ENCODE measurements at places on chromosomes 6 and 20.

DNA sequence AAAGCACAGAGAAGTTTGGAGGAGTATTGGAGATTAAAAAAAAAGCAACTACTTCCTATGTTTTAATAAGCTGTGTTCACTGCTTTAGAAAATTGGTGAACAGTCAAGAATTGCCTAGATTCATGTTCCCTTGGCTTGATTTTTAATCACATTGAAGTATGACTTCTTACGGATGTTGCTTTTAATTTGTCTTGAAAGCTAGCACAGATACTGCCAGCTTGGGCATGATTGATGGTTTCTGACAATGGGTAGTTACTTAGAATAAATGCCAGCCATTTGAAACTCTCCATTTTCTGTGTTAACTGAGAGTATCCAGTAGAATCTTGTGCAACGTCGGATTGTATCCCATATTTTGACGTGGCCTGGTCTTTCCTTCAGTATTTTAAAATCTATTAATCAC, 178.0 kb downstream of the DTNBP1 start:
- no peak for DNase-seq

GRCh38 chr20:47905628-47906347, 120.5 kb upstream of the SULF2 start:
- DNase-seq = no peak

- no peak for DNase-seq
These were observed 11.3 kb upstream of the FOXC1 start for GRCh38 chr6:1598433-1598832.

DNA sequence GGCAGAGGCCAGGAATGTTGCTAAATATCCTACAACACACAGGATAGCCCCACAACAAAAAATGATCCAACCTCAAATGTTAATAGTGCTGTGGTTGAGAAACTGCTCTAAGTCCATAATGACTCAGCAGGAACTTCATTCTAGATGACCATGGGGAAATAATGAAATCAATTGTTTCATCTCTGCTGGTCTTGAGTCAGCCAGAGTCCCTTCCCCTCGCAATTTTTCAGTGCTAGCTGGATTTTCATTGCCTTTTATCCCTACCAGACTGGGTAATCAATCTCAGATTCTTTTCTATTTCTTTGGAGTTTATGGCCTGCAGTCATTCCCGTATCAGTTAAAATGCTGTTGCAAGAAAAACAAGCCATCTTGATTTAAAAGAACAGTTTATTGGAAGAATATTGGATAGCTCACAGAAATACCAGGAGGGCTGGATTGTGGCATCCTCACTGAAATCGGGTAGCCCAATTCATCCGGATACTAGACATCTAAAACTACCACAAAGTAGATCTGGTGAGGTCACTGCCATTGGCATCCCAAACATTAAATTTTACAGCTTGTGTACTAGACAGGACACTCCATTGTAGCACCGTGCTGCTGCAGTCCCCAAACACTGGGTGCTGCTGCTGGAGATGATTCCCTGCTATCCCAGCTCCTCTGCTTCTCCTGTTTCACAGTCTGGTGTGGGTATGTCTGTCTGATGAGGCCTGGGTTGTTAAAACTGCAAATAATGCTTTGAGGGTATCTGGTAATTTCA, 30.3 kb upstream of the POPDC3 start:
- no peak for DNase-seq

GRCh38 chr6:165186041-165186440, 123.4 kb downstream of the C6orf118 start:
- DNase-seq = no peak

DNA sequence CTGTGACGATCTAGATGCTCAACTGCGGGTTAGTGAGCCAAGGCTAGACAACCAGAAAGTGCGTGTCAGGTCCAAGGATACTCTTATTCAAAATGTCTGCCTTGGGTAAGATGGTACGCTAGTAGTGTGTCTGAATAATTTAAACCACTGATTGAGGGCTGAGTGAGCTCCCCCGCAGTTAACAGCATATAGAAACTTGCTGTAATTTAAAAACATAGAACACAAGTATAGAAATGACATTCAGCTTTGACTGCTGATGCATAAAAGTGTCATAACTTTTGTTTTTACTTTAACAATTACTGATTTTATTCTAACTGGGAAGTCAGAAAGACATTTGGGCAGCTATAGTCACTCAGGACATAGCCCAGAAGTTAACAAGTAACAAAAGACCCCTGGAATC, 45.6 kb upstream of the SLC22A1 start:
- no peak for DNase-seq

DNA sequence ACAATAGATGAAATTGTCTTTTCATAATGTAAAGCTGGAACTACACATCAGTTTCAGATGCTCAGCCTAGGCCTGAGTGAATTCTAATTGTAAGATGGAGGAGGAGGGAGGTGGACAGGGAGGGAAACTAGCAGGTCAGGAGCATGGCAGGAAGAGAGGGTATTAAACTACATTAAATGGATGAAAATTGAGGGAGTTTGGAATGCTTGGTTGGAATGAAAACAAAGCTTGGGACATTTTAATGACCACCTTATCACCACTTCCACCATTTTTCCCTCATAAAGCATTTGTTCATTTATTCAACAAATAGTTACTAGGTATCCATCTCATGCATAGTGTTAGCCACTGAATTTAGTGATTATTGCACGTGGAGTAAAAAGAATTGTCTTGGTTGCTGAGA, 65.0 kb downstream of the KIZ start:
- no peak for DNase-seq

DNA sequence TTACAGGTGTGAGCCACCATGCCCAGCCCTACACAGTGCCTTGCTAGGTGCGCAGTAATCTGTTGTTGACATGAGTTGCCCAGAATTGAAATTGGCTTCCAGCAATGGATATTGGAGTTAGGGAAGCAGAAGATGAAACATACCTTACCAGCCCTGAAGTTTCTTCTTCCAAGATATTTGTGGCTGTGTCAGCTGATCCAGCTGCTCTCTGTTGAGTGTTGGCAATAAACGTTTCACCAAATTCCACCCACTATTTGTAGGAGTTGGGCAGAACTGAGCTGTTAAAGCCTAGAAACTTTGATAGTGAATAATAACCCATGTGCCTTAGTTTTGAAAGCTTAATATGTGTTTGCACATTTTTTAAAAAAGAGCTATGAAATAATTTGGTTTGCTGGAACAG, 218.2 kb upstream of the SNX9 start:
- no peak for DNase-seq

GRCh38 chr6:27049863-27050781, 197.4 kb upstream of the PRSS16 start:
- DNase-seq = no peak

- no peak for DNase-seq
These were observed 8.3 kb downstream of the FITM2 start for GRCh38 chr20:44302736-44303135.

- no peak for DNase-seq
These were observed 29.1 kb upstream of the HDAC2 start for GRCh38 chr6:114000069-114000468.

DNA sequence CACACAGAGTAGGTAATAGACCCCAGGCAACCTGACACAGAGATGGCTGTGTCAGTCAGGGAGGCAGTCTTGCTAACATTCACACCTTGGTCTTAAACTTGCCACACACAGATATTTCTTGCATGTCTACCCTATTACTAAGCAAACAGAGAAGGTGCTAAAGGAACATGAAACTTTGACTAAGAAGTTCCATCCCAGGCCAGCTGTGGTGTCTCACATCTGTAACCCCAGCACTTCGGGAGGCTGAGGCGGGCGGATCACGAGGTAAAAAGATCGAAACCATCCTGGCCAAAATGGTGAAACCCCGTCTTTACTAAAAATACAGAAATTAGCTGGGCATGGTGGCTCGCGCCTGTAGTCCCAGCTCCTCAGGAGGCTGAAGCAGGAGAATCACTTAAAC, 222.4 kb upstream of the JARID2 start:
- DNase-seq = no peak

DNA sequence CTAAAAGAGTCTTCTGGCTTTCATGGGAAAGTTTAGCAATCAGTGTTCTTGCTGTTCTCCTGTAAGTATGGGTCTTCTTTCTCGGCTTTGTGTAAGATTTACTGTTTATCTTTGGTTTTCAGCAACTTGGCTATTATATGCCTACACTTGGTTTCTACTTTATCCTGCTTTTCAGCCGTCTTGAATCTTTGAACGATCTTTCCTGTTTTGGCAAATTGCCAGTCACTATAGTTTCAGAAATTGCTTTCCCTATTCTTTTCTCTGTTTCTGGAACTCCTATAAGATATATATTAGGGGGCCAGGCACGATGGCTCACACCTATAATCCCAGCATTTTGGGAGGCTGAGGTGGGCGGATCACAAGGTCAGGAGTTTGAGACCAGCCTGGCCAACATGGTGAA, 14.6 kb upstream of the SRPK1 start:
- no peak for DNase-seq

GRCh38 chr20:39810309-39810708, 848.2 kb downstream of the DHX35 start:
- DNase-seq = no peak

GRCh38 chr6:160730911-160731310, 28.9 kb downstream of the PLG start:
- no peak for DNase-seq

Data from putamen (tissue), 1 donor.